ENCODE measurements at places on chromosomes 4 and X. TPM values are rescaled to one million over a fixed set of nuclear protein-coding genes. Genes with fewer than 3 reads are reported as not detected.

Gene ABCG2
- total RNA-seq: 0.82 TPM

- H3K27me3 ChIP-seq: no peaks in the 10 kb centered on the region
- no peak overlapping the region for H3K4me3 ChIP-seq
- peaks cover 9% of the 10 kb centered on the region for H3K4me1 ChIP-seq
- H3K36me3 ChIP-seq: peaks cover 5% of the 10 kb centered on the region
- peak overlapping the region; percentile 64 for H3K27ac ChIP-seq
Measured at GRCh38 chr4:144948009-144948408, 150.0 kb downstream of the ANAPC10 start.

Gene SPANXB1
- 5.3 TPM for total RNA-seq

- peaks cover 39% of the 10 kb centered on the region for H3K36me3 ChIP-seq
- no peak overlapping the region for H3K4me3 ChIP-seq
- H3K27ac ChIP-seq: no peak overlapping the region
- no peaks in the 10 kb centered on the region for H3K4me1 ChIP-seq
Measured at GRCh38 chr4:75658876-75659275, 14.3 kb downstream of the G3BP2 start.

DNA sequence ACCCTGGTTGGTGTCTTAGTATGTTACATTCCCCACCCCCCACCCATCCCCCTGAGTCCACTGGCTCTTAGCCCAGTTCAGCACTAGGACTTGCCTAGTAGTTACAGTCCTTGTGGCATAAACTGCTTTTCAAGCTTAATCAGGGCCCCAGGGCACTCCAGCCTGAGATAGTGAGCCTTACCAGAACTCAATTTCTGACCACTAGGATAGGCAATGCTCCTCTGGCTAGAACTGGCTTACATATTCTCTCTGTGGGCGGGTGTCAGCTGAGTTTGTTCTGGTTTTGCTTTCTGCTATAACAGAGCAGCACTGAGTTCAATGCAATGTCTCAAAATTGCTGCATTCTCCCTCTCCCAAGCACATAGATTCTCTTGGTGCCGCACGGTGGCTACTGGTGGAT lies 391.4 kb upstream of the DIPK2B start:
- H3K4me1 ChIP-seq: no peaks in the 10 kb centered on the region
- H3K4me3 ChIP-seq: no peak overlapping the region
- no peaks in the 10 kb centered on the region for H3K36me3 ChIP-seq
- no peak overlapping the region for H3K27ac ChIP-seq
- no peaks in the 10 kb centered on the region for H3K27me3 ChIP-seq
- DNase-seq: no peak

DNA sequence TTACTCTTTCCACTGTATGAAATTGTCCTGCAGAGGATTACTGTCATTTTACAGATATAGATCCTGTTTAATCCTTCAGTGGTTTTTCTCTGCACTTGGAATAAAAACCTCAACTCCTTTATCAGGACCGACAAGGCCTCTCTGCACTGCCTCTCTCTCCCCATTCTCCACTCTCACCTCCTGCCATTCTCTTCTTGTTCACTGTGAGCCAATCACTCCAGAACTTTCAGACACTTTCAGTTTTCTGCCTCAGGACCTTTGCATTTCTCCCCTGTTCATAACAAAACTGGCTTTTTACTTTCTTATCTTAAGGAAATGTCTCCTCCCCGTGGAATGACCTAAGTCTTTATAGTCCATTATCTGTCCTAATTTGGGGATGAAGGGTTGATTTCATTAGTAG lies 137.3 kb downstream of the ELOVL6 start:
- no peak overlapping the region for H3K27ac ChIP-seq
- H3K4me3 ChIP-seq: no peak overlapping the region
- no peak for DNase-seq

- peak overlapping the region; percentile 2 for H3K4me3 ChIP-seq
- H3K36me3 ChIP-seq: no peaks in the 10 kb centered on the region
- H3K4me1 ChIP-seq: peaks cover 25% of the 10 kb centered on the region
- peak overlapping the region; percentile 88 for H3K27ac ChIP-seq
- DNase-seq: no peak
Measured at GRCh38 chr4:53702334-53703266, 111.3 kb upstream of the LNX1 start.

GRCh38 chrX:33001107-33001506 lies 210.2 kb downstream of the DMD start:
- no peak for DNase-seq
- no peaks in the 10 kb centered on the region for H3K36me3 ChIP-seq
- H3K27ac ChIP-seq: no peak overlapping the region
- no peak overlapping the region for H3K4me3 ChIP-seq
- H3K27me3 ChIP-seq: no peaks in the 10 kb centered on the region

DNA sequence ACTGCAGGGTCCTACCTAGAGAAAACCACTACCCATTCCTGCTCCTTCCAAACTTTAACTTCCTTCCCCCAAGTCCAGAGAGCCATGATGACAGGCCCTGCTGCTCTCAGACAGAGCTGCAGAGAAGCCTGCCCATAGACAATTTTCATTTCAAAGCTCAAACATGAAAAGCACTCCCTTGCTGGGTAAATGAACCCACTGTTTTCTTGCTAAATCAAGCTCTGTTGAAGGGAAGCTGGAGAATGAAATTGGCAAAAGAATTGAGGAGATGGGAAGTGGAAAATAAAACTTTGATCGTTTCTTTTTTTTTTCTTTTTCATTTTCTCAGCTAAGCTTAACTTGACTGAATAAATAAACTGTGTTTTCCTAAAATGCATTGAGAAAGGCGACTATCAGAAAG lies 331.1 kb upstream of the CPEB2 start:
- no peaks in the 10 kb centered on the region for H3K36me3 ChIP-seq
- peaks cover 11% of the 10 kb centered on the region for H3K27me3 ChIP-seq
- DNase-seq: no peak
- H3K4me3 ChIP-seq: no peak overlapping the region
- H3K27ac ChIP-seq: no peak overlapping the region

DNA sequence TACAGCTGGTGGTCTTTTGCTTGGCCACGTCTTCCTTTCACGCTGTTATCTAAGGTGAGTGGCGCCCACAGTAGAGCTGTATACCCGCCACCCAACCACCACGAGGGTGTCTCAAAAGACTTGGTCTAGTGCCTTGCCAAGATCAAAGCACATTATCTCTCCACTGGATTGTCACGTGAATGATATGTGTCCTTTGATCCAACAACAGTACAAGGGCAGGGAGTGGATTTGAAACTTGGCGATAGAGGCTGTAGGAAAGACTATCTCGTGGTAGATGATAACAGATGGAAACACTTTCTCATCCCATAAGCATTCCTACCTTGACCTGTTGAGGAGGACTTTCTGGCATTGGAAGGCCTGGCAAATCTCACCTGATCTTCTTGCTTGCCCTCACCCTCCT lies 37.7 kb upstream of the BCLAF3 start:
- H3K27me3 ChIP-seq: no peaks in the 10 kb centered on the region
- H3K4me3 ChIP-seq: no peak overlapping the region
- no peak for DNase-seq
- peaks cover 4% of the 10 kb centered on the region for H3K4me1 ChIP-seq
- H3K36me3 ChIP-seq: no peaks in the 10 kb centered on the region
- no peak overlapping the region for H3K27ac ChIP-seq

Gene H2BW2
- total RNA-seq: not detected

GRCh38 chr4:42320822-42321388 lies 76.4 kb upstream of the SHISA3 start:
- no peak overlapping the region for H3K4me3 ChIP-seq
- H3K27me3 ChIP-seq: peaks cover 14% of the 10 kb centered on the region
- no peak overlapping the region for H3K27ac ChIP-seq
- no peaks in the 10 kb centered on the region for H3K36me3 ChIP-seq
- no peaks in the 10 kb centered on the region for H3K4me1 ChIP-seq

DNA sequence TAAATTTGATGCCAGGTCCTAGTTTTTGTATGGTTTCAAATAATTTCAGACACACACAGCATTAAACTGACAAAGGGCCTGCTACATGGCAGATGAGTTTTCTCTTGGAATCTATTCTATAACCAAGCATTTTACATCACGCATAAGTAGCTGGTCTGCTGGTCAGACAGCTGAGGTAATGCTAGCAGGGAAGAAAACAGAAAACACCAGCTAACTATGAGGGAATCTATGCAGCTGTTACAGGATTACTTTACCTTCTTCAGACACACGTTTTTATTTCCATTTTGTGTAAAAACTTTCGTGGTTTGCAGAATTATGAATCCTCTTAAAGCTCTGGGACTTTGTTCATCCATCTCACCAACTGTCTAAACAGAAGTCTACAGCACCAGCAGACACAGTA lies 42.0 kb downstream of the MFAP3L start:
- no peak overlapping the region for H3K27ac ChIP-seq
- H3K4me1 ChIP-seq: no peaks in the 10 kb centered on the region
- H3K4me3 ChIP-seq: no peak overlapping the region
- no peaks in the 10 kb centered on the region for H3K36me3 ChIP-seq

Gene REELD1
- total RNA-seq: 0.13 TPM

GRCh38 chr4:17811078-17811603 lies 362 bp downstream of the NCAPG start:
- peak overlapping the region; percentile 94 for H3K4me3 ChIP-seq
- H3K36me3 ChIP-seq: no peaks in the 10 kb centered on the region

Gene PNMA5
- total RNA-seq: not detected

GRCh38 chrX:65920620-65921019 lies 119.3 kb downstream of the VSIG4 start:
- H3K4me1 ChIP-seq: peaks cover 5% of the 10 kb centered on the region
- no peak overlapping the region for H3K27ac ChIP-seq

DNA sequence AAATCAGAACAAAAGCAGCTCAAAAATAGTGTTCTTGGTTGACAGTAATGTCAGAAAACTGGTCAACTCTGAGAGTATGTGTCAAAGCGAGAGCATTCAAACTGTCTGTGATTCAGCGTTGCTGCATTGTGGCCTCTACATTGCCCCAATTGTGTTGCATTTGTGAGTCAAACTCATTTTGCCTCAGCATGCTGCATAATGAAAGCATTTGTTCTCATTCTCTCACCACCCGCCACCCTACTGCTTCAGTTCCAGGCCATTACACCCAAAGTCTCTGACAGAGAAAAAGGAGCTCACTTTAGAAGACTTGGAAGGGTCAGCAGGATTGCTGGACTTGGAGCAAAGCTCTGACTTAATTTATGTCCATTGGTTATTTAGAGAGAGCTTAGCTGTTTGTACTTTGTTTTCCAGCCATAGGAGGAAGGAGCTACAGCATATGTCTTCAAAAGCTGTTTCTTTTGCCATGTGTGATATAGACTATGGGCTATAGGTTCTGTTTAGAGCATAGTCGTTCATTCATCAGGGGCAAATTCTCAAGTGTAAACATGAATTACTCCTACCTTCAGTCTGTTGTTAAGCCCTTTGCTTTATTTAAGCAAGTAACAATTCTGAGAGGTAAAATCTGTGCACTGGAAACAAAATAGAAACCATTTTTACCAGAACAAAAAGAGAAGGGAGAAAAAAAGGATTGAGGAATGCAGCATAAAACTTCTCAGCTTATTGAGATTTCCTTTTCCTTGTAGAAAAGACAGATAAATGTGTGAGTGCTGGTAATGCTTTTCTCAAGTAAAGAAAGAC lies 153.4 kb upstream of the ANK2 start:
- H3K4me1 ChIP-seq: peaks cover 21% of the 10 kb centered on the region
- H3K36me3 ChIP-seq: no peaks in the 10 kb centered on the region
- H3K27ac ChIP-seq: peak overlapping the region; percentile 69
- no peaks in the 10 kb centered on the region for H3K27me3 ChIP-seq
- no peak overlapping the region for H3K4me3 ChIP-seq
- no peak for DNase-seq

- H3K27me3 ChIP-seq: no peaks in the 10 kb centered on the region
- peaks cover 5% of the 10 kb centered on the region for H3K4me1 ChIP-seq
- peaks cover 5% of the 10 kb centered on the region for H3K36me3 ChIP-seq
- no peak overlapping the region for H3K4me3 ChIP-seq
- no peak overlapping the region for H3K27ac ChIP-seq
- no peak for DNase-seq
Measured at GRCh38 chr4:181559637-181560036, 683.6 kb upstream of the TENM3 start.

Gene FRMPD3
- total RNA-seq: 0.29 TPM

DNA sequence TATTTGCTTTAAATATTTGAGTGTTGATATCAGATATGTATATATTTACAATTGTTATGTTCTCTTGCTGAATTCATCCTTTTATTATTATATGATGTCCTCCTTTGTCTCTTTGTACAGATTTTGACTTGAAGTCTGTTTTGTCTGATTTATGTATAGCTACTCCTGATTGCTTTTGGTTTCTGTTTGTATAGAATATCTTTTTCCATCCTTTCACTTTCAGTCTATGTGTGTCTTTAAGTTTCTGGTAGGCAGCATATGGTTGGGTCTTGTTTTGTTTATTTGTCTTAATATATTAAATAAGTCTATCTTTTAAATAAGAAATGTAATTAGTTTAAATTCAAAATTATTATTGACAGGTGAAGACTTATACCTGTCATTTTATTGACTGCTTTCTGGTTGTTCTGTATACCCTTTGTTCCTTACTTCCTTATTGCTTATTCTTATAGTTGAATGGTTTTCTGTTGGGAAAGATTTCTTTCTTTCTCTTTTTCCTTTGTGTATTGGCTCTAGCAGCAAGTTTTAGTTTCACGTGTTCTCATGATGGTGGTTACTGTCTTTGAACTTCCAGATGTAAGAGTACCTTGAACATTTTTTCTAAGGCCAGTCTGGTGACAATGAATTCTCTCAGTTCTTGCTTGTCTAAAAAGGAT lies 31.1 kb downstream of the RAB28 start:
- DNase-seq: no peak
- no peaks in the 10 kb centered on the region for H3K27me3 ChIP-seq
- no peak overlapping the region for H3K27ac ChIP-seq
- H3K36me3 ChIP-seq: peaks cover 31% of the 10 kb centered on the region

DNA sequence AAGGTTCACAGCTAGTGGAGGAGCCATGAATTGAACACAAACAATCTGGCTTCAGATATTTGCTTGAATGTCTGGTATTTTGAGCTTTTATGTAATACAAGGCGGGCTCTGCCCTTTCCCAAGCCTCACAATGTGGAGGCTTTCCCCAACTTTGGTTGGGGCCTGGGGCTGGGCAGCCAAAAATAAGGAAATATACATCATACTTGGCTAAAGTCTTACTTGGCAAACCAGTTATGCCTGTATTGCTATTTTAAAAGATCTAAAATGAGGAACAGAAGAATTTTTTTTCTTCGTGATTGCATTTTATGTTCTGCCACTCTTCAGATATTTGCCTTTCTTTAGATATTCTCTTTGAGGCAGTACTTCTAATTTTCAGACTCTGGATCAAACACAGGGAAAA lies 26.1 kb downstream of the ARFIP1 start:
- no peaks in the 10 kb centered on the region for H3K27me3 ChIP-seq
- DNase-seq: no peak
- H3K4me3 ChIP-seq: no peak overlapping the region
- peak overlapping the region; percentile 71 for H3K27ac ChIP-seq
- peaks cover 7% of the 10 kb centered on the region for H3K4me1 ChIP-seq

Gene RPS6KA6
- 12.4 TPM for total RNA-seq

Gene POU4F2
- not detected for total RNA-seq

Gene CSN1S1
- total RNA-seq: not detected
